ENCODE measurements at places on chromosomes 4 and X.

DNA sequence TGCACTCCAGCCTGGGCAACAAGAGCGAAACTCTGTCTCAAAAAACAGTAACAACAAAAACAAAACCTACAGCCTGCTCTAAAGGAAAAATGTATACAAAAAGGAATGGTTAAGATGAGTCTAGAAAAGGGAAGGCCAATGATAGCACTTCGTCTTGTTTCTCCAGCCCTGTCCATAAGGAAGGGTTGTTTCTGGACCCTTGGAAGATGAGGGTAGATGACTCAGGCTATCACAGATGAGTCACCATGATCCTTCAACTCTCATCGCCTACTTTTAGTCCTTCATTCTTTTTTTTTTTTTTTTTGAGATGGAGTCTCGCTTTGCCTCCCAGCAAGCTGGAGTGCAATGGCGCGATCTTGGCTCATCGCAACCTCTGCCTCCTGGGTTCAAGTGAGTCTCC lies 8.8 kb downstream of the PLA2G12A start:
- no peak overlapping the region for H3K4me3 ChIP-seq
- H3K36me3 ChIP-seq, result peaks cover 18% of the 10 kb centered on the region
- no peaks in the 10 kb centered on the region for H3K27me3 ChIP-seq
- no peak overlapping the region for H3K27ac ChIP-seq
- DNase-seq, result no peak
- peaks cover under 1% of the 10 kb centered on the region for H3K4me1 ChIP-seq

DNA sequence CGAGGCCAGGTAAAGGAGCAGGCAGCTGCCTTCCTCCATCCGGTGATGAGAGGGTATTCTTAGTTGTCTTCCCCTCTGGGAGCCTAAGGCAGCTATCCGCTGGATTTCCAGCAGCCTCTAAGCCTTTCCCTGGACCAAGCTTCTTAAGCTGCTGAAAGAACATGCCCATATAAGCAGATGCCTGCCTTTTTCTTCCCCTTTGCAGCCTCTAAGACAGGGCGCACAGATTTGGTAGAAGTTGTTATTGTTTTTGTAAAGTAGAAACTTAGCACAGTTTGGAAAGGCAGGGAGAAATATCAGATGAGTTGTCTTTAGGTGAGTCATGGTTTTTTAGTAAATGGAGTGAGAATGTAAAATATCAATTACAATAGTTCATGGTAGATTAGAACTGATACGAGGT lies 210.8 kb downstream of the ARHGAP10 start:
- peaks cover 11% of the 10 kb centered on the region for H3K36me3 ChIP-seq
- no peak for DNase-seq
- H3K27me3 ChIP-seq, result peaks cover 3% of the 10 kb centered on the region
- H3K27ac ChIP-seq, result peak overlapping the region; percentile 21
- peaks cover 29% of the 10 kb centered on the region for H3K4me1 ChIP-seq
- H3K4me3 ChIP-seq, result peak overlapping the region; percentile 61

DNA sequence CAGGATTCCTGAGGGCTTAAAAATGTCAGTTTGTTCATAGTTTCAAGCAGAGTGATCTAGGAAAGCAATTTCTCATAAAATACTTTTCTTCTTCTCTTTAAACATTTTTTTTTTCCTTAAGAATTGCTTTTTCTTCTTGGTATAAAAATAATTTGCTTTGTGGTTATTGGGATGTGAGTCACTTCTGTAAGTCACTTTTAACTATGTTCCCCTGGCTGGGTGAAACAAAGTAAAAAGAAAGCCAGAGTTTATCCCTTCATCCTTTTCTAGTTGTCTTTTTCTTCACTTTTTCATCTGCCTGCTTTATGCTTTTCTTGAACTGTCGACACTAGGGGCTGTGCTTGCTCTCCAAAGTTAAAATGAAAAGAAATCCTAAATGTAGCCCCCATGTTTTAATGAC lies 33.5 kb downstream of the ARSJ start:
- H3K4me1 ChIP-seq, result peaks cover 10% of the 10 kb centered on the region
- peaks cover 2% of the 10 kb centered on the region for H3K27me3 ChIP-seq
- no peaks in the 10 kb centered on the region for H3K36me3 ChIP-seq
- H3K27ac ChIP-seq, result no peak overlapping the region
- no peak overlapping the region for H3K4me3 ChIP-seq

DNA sequence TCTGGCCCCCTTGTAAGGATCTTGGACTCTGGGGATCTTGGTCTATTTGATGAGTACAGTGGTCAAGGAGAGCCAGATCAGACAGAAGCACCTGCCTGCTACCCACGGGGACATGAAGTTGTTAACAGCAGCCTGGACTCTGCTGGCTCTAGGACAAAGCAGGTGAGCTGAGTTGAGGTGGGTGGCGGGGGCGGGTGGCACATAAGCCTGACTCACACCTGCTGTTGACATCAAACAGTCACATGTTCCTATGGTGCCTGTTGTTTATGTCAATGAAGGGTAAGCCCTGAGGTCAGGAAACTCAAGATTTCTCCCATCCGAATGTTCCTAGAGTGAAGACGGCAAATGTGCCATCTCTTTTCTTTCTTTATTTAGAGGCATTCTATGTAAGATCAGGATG lies 50.1 kb upstream of the CLNK start:
- DNase-seq, result no peak
- H3K27ac ChIP-seq, result no peak overlapping the region
- no peaks in the 10 kb centered on the region for H3K27me3 ChIP-seq

DNA sequence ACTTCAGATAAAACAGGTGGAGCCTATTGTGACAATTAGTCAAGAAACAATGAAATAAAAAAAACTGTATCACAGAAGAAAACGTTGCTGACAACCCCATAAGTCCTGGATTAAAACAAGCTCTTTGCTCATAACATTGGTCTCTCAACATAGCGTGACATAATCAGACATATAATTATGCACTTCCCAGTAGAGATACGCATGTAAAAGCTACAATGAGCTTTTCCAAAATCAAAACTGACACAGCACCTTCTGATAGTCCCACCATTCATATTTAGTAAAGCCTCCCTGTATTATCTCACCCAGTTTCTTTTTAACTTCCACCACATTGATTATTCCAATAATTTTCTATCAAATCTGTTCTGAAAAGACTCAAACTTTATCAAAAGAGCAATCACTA lies 372.1 kb upstream of the SMIM31 start:
- no peak for DNase-seq
- peaks cover 23% of the 10 kb centered on the region for H3K27me3 ChIP-seq
- H3K4me1 ChIP-seq, result no peaks in the 10 kb centered on the region
- H3K27ac ChIP-seq, result no peak overlapping the region
- no peak overlapping the region for H3K4me3 ChIP-seq

DNA sequence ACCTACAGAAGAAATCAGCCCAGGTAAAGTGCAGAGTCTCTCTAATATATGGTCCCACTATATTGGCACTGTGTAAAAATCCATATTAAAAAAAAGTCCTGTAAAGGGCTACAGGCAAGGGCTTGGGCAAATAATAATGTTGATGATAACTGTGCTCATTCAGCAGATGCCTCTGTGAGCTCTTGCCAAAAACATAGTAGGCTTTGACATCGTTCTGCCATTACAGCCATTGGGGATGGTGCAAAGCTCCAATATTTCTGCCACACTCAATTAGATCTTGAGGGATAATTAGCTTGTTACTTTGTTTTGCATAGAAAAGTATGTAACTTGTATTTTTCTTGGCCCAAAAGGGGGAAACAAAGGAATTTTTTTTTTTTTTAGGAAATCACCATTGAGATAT lies 645.5 kb upstream of the FAM241A start:
- no peaks in the 10 kb centered on the region for H3K36me3 ChIP-seq
- no peaks in the 10 kb centered on the region for H3K27me3 ChIP-seq
- DNase-seq, result no peak
- no peak overlapping the region for H3K27ac ChIP-seq
- no peaks in the 10 kb centered on the region for H3K4me1 ChIP-seq
- no peak overlapping the region for H3K4me3 ChIP-seq

Data from activated CD8-positive, alpha-beta T cell treated with anti-CD3 and anti-CD28 coated beads, Interleukin-2, amount 10 ng/mL, durations not matched to agents 7 days and 5 days (primary cell).